ENCODE measurements at places on chromosomes 5 and 9.

- no peak for DNase-seq
Observed at GRCh38 chr9:108181441-108181840, 674.3 kb downstream of the ACTL7B start.

- DNase-seq = peak; percentile 75
Observed at GRCh38 chr5:112691758-112692157, 45.9 kb upstream of the APC start.

GRCh38 chr5:172498431-172499129, 44.3 kb upstream of the SH3PXD2B start:
- DNase-seq = no peak

DNA sequence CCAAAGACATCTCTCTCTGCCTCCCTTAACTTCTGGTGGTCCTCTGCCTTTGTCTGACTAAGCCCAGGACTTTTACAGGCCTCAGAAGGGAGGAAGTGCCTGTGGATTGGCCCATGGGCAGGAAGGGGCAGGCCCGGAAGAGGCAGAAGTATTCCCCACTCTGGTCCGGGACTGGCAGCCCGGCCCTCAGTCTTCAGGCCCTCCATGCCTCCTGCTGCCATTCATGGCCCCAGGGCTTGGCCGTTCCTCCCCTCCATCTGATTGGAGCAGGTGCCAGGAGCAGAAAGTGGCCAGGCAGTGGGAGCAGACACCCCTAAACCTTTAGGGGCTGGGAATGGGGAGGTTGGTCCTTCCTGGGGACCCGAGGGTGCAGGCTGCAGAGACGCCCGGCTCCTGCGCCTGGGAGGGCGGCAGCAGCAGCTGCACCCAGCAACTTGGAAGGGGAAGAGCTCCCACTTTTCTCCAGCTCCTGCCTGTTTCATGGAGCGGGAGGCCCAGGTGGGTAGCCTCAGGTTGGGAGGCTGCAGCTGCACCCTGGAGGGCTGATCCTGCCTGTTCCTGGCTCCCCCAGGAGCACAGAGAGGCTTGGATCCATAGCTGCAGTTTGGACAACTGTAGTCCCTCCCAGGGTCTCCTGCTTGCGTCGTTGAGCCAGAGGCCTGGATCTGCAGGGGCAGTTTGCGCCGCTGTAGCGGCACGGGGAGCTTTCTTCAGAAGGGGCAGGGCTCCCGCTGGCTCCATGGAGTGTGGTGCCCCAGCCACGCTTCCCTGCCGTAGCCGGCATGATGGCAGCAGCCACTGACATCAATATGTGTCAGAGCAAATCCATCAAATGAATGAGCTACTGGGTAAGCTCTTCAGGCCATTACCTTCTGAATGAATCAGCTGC, 661.5 kb upstream of the NUDT12 start:
- DNase-seq = no peak

GRCh38 chr9:113515862-113516261, 52.3 kb downstream of the RGS3 start:
- DNase-seq = no peak

- DNase-seq = no peak
Observed at GRCh38 chr5:142175461-142176142, 67.0 kb downstream of the NDFIP1 start.

GRCh38 chr9:118693645-118694044, 675.6 kb downstream of the BRINP1 start:
- no peak for DNase-seq

- no peak for DNase-seq
Observed at GRCh38 chr9:112572416-112572815, 85.8 kb downstream of the KIAA1958 start.

DNA sequence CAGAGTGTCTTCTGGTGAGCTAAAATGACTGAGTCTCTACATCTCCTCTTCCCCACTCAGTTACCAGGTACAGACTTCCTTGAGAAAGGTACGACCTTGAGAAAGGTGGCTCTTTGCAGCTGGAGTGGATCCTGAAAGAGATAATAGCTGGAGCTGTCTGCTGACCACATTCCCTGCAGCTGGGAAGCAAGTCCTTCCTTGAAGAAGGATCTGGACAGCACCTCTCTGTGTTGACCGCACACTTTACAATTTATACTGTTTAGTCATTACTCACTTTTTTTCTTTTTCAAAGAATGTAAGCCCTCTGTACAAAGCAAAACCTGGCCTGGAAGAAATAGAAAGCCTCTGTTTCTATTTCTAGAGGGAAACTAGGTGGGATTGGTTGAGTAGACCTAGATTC, 148.8 kb downstream of the MACIR start:
- no peak for DNase-seq

DNA sequence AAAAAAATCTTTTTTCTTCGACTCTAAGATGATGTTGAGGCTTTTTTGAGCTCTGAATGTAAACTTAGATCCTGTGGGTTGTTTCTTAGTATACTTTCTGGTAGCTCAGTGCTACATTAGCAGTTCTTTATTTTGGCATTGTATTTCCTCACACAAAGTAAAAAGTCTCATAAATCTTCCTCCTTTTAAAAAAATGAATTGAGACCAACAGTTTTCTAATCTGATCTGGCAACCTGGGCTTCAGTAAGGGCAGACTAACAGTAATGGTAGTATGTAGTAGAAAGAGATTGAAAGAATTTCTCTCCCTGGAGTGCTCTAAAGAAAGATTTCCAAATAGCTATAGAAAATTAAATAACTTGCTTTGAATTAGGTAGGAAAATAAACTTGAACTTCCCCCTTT, 31.4 kb downstream of the ZCCHC7 start:
- DNase-seq = no peak

GRCh38 chr9:137117269-137117731, 2.8 kb upstream of the DPP7 start:
- DNase-seq = no peak

- no peak for DNase-seq
Observed at GRCh38 chr9:76087976-76088375, 197.5 kb downstream of the PCSK5 start.

DNA sequence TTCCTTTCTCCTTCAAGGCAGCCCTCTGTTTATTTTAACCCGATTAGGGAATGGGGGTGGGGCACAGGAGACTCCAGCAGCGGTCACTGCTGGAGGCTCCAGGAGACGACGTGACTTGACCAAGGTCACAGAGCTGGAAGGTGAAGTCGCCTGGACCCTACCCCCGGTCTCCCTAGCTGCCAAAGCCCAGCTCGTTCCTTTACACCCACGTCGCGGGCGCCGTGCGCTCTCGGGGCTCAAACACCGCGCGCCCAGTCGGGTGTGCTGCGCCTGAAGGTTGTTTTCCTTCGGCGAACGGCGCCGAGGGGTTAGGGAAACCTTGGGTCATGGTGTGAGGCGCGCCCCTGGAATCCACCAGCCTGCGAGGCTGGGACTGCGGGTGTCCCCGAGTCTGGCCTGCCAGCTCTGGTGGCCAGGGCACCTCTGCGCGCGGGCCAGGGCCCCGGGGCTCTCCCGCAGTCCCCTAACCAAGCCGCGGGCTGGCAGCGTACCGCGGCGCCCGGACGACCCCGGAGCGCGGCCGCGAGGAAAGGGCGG, 747 bp upstream of the UNC5A start:
- no peak for DNase-seq

DNA sequence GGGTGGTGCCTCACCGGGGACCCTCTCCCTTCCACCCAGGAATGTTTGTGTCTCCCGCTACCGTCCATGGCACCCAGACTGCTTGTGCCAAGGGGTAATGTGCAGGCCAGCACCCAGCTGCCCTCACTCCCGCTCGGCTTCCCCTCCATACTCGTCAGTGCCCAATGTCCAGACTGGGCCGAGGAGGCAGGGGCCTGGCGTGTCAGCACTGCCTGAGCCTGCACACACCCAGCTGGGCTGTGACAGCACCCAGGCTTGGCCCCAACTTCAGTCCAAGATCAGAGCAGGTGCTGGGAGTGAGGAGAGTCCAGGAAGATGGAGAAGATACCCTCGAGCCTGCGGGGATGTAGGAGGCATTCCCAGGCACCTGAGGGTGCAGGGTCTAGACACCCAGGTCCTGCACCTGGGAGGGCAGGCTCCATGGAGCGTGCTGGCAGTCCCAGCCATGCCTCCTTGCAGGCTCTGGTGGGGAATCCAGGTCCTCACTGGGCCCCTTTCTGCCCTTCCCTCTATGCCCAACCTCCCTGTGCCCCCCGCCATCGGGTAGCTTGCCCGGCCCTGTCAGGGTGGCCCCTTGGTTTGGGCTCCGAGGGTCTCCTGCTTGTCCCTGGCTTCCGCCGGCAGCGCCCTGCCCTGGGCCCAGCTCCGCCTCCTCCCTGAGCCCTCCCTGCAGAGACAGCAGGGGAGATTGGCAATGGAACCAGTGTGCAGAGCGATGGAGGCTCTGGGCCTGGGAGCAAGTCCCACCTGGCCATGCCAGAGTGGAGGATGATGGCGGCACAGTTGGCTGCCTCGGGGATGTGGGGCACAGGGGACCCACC, 250.8 kb upstream of the EDIL3 start:
- DNase-seq = no peak

- no peak for DNase-seq
Observed at GRCh38 chr5:143208781-143209510, 194.5 kb downstream of the NR3C1 start.

DNA sequence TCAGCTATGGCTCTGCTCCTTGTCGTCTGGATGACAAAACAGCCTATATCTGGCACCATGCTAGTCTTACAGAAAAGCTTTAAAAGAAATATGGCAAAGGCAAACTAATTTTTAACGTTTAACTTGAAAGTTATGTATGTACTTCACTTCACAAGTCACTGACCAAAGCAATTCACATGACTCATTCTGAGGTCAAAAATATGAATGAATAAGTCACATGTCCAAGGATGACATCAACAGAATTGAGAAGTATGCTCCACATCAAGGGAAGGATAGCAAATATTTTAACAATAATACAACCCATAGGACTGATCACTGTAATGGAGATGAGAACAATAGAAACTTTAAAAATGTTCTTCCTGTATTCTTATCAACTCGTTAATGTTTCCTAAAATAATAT, 1072.6 kb upstream of the NUDT12 start:
- no peak for DNase-seq

- DNase-seq = no peak
Observed at GRCh38 chr5:91150234-91150633, 232.9 kb downstream of the ARRDC3 start.

DNA sequence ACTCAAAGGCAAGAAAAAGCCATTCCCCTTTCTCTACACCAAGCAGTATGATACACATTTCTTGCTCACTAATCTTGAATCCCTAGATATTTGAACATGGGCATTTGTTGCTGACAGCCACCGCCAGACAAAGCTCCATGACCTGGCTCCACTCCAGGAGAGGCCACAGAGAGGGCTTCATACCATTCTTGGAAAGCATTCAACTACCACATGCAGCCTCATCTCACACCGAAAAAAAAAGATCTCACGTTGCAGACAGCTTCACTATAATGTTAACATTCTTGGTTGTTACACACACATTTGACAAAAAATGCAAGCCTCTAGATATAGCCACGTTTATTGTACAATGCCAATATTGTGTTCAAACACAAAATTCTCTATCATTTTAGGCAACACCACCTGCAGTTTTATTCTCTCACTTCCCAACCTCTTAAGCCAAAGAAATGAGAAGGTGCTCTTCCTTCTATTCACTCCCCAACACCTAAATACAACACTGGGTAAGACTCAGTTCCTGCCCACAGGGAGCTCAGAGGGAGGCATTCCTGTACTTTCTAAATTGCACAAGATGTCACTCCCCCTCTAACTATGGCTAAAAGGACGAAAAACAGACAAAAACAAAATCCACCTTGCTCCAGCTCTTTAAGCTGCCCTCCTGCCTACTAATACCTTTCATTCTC, 222.4 kb downstream of the TSSK1B start:
- DNase-seq = no peak

DNA sequence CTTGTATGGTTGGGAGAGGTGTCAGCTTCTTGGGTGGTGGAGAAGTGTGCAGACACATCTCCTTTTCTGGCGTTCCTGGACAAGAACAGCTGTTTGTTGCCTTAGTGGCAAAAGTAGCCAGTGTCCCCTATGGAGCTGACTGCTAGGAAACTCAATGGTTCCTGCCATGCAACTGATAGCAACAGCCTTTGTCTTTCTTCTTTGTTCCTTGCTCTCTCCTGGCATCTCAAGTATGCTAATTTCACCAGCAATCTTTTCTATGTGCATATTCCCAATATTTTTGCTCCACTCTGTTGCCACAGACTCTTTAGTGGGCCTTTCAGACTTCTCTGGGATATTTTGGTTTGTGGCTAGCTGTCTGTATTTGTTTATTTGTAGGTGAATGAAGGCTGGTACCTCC, 36.7 kb downstream of the FBXO4 start:
- no peak for DNase-seq

GRCh38 chr5:154652746-154653417, 102.3 kb upstream of the LARP1 start:
- no peak for DNase-seq

- no peak for DNase-seq
Observed at GRCh38 chr5:172362755-172363154, 79.2 kb upstream of the UBTD2 start.

DNA sequence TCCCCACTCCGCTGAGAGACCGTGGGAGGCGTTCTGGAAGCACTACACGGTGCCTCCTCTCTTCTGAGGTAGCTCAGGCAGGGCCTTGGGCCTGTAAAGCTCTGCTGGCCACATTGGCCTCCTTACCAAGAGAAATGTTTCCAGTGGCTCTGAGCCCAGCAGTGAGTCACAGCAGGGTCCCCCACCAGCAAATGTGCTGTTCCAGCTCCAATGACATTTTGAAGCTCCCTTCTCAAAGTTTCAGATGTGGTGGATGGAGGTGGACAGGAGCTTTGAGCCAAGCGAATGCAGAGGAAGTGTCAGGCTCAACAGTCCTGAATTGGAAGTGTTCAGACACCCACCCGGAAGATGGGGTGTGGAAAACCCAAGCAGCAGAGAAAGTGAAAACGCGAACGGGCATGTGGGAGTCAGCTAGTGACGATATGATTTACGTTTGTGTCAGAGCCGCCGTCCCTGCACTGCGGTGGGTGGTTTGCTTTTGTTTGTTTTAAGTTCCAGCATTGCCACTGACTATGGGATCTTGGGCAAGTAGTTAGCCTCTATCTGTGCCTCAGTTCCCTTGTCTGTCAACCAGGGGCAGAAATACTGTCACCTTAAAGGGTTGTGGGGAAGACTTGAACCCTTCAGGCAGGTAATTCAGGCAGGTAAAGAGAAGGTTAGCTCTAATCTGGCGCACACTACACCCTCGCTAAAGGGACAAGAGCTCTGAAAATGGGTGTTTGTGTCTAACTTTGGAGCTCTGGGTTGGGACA, 38.2 kb downstream of the C5orf15 start:
- peak; percentile 78 for DNase-seq

- no peak for DNase-seq
Observed at GRCh38 chr5:56461584-56461983, 228.5 kb upstream of the ANKRD55 start.

- DNase-seq = no peak
Observed at GRCh38 chr9:38352530-38353328, 39.8 kb upstream of the ALDH1B1 start.

GRCh38 chr5:139131465-139131864, 66.7 kb downstream of the SIL1 start:
- DNase-seq = no peak

DNA sequence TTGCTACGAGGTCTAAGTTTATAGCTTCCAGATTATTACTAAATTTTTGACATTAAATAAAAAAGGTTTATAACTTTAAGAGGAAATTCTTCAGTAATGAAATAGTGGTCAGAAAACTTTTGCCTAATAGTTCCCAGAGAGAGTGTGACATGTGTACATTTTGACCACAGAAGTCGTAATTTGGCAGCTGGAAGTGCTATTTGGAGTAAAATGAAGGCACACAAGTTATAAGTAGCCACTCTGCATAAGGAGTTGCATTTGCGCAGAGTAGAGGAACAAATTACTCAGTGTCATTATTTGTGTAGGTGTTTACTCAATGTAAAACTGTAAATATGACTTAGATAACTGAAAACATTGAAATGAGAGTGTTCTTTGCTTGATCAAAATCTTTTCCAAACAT, 408.4 kb downstream of the CCDC171 start:
- no peak for DNase-seq

GRCh38 chr5:39369123-39369815, 5.0 kb upstream of the C9 start:
- DNase-seq = no peak

Measured in CD4-positive, alpha-beta T cell (primary cell).